ENCODE measurements at places on chromosomes 11 and 22.

DNA sequence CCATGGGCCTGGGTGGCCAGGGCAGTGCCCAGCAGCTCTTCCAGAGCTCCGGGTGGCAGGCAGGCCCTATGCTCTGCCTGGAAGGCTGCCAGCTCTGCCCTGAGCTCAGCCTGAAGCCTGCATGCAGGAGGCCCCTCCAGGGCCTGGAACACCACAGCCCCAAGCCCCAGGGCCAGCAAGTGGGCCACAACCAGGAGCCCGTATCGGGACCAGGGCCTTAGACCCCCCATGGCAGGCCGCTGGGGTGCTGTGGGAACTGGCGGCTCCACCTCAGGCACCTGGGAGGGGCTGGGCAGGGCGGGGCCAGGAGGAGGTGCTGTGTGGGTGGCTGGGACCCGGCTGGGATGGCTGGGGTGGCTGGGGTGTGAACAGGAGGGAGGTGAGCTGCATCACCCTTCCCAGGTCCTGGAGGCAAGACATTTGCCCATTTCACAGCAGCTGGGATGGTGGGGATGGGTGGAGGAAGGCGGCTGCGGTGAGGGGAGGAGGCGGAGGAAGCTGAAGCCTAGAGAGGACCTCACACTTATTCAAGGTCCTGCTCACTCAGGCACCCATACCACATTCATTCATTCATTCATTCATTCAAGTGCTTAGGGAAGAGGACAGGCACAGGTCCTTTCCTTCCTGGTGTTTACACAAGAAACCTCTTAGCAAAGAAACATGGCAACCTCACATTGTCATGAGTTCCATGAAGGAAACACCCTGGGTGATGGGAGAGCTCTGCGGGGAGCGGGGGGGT, at the start of gene KCNK7:
KCNK7 (minus strand) TSS at position 258 of the 739 bp plus-strand sequence; CDS start at position 230, 28 bp downstream.
- DNase-seq: no peak

DNA sequence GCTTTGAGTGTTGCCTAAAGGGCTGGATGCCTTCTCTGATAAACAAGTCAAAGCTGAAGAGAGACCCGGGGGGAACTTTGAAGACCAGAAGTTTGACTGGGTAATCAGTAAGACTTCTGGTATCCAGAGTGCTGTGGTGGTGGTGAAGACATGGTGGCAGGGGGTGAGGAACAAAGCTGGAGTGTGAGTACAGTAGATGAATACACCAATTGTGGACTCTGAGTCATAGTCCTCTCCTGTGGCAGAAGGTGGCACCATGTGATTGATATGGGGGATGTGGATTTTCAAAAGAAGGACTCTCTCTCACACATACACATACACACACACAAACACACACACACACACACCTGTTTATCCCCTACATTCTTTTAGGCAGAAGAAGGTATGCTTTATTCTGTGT, 12.3 kb downstream of the MS4A6A start:
- DNase-seq: no peak

DNA sequence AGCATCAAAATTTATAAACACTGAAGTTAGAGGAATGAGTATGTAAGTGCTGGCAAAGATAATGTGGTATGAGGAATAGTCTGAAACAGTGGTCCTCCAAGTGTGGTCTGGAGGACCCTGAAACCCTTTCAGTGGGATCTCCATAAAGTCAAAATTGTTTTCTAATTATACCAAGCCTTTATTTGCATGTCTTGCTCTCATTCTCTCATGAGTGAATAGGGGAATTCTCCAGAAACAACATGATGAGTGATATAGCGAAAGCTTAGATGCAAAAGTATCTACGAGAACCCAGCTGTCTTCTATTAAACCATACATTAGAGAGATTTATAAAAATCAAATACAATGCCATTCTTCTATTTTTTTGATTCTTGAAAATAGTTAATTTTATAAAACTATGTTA, 145.0 kb upstream of the RAG2 start:
- DNase-seq: no peak

GRCh38 chr22:20424932-20425565, 12.6 kb downstream of the SCARF2 start:
- DNase-seq: no peak

- DNase-seq: no peak
Measured at GRCh38 chr22:29469755-29470154, 10.3 kb upstream of the NEFH start.

DNA sequence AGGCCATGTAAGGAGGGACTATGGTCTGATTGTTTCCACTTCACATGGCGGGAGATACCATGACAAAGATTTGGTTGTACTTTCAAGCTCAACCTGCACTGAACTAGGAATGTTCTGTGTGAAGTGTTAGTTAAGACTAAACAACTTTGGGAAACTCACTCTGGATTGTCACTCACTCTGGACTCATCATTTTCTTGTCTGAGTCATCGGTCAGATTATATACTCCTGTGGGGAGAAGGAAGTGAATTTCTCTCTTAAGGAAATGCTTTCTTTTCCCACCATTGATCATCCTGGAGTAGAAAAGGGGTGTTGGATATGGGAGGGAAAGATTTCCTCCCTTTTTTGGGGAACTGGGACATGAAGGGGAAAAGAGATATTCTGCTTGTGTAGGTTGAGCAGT, 26.9 kb upstream of the CAT start:
- no peak for DNase-seq

DNA sequence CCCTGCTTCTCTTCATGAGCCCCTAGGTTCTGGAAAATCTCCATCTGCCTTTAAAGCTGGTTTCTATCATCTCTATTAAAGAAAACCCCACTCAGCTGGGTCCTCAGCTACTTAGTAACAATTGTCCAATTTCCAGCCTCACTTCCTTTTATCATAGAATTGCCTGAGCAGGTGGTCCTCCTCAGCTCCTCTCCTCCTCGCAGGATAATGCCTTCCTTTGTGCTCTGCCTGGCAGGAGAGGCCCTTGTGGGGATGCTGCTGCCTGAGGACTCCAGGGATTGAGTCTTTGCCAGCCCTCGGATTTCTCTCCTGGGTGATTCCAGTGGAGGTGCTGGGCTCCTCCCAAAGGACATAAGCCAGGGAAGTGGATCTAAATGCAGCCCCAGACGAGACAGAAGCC, 448.3 kb downstream of the INSC start:
- DNase-seq: no peak

DNA sequence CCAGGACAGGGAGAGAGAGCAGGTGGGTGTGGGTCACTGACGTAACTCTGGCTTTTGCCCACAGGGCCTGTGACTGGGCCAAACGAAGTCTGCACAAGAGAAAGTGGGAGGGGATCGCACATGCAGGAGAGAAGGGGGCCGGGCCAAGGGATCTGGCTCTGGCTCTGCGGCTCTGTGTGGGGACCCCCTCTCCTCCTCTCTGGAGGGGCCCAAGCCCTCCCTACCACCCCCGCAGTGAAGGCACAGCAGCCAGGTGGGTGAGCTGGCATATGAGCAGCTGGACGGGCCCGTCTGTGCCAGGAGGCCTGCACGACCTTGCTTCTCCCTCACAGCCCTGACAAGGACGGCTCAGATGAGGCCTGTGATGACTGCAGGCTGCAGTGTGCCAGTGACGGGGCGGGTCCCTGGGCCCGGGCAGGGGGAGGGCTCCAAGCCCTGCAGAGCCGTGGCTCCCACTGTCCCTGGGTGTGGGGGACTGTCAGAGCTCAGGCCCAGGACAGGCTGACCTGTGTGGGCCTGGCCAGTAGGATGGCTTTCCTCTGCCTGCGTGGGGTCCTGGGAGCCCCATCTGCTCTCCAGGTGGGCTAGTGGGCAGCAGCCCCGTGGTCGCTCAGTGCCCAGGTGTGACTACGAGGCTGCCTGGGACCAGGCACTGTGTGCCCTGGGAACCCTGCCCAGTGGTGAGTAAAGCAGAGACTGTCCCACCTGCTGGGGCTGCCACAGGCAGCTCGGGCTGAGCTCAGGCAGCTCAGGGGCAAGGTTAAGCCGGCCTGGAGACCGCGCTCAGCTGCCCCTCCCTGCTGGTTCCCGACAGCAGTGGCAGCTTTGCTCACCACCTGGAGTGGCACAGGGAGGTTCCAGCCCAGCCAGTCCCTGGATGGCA, 22.2 kb downstream of the MRGPRG start:
- no peak for DNase-seq

DNA sequence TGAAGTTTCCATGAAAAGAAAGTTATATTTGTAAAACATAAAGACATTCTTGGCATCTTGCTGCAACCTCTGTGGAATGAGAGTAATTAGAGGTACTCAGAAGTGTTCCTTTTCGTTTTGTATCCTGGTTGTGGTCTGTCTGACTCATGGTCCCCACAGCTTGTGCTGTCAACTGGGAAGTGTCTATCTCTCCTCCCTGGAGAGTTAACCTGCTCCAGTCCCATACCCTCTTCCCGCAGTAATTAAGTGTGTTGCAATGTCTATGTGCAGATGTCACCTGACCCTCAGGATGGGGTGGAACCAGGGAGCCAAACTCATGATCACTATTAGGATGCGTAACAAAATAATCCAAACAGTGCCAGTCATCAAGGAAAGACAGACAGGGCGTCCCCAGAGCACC, 23.0 kb upstream of the ZDHHC13 start:
- no peak for DNase-seq

GRCh38 chr11:6925636-6926207, 504 bp upstream of the ZNF215 start:
- no peak for DNase-seq

GRCh38 chr11:64384981-64385944, 26.3 kb downstream of the RPS6KA4 start:
- DNase-seq: no peak

DNA sequence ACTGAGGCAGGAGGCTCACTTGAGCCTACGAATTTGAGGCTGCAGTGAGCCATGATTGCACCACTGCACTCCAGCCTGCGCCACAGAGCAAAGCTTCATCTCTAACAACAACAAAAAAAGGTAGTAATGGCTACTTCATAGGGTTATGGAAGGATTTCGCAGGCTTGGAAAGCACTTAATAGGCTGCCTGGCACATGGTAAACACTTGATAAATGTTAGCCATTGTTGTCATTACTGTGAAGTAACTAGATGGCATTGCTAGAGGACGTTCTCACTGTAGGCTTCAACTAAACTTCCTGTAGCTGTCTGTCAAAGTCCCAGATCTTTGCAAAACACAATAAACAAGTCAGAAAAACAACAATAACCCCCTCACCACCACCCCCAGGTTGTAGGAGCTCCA, 357.2 kb upstream of the NARS2 start:
- no peak for DNase-seq

- DNase-seq: no peak
Measured at GRCh38 chr11:34890089-34890488, 26.1 kb downstream of the APIP start.

DNA sequence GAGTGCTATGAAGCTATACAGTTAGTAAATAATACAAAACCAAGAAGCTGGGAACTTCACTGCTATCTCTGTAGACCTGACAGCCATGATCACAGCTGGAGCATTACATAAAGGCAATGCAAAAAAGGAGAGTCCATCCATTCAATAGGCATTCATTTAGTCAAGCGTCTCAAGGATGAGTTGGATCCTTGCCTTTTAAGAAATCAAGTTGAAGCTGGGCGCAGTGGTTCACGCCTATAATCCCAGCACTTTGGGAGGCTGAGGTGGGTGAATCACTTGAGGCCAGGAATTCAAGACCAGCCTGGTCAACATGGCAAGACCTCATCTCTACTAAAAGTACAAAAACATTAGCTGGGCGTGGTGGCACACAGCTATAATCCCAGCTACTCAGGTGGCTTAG, 48.1 kb upstream of the ALKBH3 start:
- DNase-seq: no peak

DNA sequence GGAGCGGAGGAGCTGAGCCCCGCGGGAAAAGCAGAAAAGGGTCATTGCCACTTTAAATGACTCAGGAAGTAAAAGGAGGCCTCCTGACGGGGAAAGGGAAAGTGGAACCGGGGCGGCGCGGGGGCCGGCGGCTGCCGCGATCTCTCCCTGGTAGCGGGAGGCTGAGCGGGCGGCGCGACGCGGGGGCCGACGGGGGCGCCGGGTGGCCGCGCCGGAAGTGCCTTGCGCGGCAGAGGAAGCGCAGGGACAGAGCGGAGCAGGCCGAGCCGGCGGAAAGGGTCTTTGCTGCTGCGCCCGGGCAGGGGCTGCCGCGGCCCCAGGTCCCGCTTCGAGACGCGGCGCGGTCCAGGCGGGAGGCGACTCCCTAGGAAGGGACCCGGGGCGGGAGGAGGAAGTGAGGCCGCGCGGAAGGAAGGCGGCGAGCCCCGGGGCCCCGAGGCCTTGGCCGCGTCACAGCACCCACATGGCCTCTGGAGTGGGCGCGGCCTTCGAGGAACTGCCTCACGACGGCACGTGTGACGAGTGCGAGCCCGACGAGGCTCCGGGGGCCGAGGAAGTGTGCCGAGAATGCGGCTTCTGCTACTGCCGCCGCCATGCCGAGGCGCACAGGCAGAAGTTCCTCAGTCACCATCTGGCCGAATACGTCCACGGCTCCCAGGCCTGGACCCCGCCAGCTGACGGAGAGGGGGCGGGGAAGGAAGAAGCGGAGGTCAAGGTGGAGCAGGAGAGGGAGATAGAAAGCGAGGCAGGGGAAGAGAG, at the start of gene TRIM44:
TRIM44 (plus strand) TSS at position 127 of the 759 bp plus-strand sequence; CDS start at position 464, 337 bp downstream.
- peak; percentile 25 for DNase-seq

DNA sequence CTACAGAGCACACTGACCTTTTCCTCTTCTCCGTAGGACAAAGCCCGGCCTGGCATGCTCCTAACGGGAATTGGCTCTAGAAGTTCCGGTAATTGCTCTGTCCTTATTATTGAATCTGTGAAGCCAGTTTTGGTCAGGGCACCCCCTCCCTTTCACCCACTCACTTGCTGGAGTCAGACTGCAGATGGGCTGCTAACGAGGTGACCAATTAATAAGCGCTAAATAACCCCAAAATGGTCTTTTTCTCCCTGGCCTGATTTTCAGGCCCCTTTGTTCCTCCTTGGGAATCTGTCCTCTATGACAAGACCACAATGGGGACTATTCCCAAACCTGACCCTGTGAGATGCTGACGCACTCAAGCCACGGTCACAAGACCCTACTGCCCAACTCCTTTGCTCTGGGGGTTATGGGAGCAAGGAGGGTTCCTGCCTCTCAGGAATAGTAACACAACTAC, 610.0 kb upstream of the CADM1 start:
- DNase-seq: no peak

GRCh38 chr11:123183391-123184099, 11.5 kb downstream of the CLMP start:
- no peak for DNase-seq

DNA sequence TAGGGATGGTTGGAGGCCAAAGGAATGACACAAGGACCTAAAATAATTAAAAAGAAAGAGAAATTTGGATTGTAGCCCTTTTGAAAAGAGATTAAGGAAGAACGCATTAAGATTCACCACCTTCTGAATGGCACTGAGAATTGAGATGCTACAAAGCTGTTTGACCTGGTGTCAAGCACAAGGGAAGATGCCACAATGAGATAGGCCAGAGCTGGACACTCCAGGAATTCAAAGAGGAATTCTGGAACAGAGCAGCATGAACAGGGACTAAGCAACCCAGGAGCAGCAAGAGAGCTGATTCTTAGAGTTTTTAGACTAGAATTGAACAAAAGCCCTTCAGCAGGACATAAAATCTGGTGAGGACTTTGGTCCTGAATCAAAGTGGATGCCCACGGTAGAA, 11.6 kb upstream of the CECR2 start:
- DNase-seq: no peak

- no peak for DNase-seq
Measured at GRCh38 chr11:18752502-18752901, 26.5 kb upstream of the IGSF22 start.

- DNase-seq: no peak
Measured at GRCh38 chr11:102427068-102427467, 25.5 kb downstream of the TMEM123 start.
